ENCODE measurements at places on chromosomes 6 and 20.
A peak's percentile ranks its signal among the peaks of the same experiment; 100 is the strongest.

GRCh38 chr6:107598091-107598490, 108.2 kb downstream of the SOBP start:
- DNase-seq, result no peak

- DNase-seq, result peak; percentile 49
These were observed 21.8 kb upstream of the SRF start for GRCh38 chr6:43149265-43149664.

DNA sequence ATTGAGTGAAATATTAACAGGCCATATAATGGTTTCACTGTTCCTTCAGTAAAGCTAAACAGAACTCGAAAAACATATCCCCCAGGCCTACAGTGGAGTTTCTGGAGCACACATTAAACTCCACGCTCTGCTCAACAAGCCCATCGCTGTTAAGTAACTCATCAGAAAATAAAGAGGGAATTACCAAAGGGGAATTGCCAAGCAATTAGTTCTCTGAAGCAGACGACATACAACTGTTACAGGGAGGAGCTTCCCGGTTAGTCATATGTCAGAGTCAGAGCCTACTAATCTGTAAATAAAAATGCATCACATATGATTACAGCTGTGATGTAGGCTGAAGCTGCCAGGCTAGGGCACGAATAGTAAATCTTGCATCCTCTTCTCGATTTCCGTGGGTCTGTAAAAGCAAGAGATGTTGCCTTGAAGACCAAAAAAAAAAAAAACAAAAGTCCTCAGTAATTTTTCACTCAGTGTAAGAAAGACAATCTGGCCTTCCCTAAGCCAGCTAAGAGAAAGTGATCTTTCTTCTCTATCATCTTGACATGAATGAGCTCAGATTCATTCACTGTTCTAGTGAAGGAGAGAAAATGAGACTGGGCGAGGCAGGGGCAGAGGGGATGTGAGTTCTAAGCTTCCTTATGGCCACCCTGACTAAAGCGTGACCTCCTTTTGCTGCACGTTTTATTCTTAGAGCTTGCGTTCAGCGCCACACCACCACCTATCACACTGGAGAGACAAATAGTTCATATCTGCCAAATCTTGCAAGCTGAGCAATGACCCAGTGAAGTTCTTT, 13.8 kb downstream of the ATXN1 start:
- DNase-seq, result peak; percentile 70

DNA sequence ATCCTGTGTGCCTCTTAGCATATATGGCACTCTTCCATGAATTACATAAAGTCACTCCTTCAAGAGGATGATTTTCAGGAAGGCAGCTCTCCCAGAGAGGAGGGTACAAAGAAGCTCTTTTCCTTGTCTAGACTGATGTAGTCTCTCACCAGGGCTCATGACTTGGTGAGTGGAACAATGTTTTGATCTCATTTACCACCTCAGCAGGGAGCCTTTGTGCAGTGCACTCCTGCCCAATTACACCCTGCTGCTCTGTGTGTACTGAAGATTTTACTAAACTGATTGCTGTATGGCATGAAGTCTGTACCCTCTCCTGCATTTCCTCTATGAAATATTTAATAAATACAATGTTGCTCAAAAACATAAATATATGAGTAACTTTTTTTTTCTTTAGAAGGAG, 598.3 kb upstream of the HS3ST5 start:
- DNase-seq, result no peak

GRCh38 chr20:11832851-11833250, 84.8 kb upstream of the BTBD3 start:
- no peak for DNase-seq

GRCh38 chr20:22630701-22631100, 46.3 kb upstream of the FOXA2 start:
- no peak for DNase-seq

DNA sequence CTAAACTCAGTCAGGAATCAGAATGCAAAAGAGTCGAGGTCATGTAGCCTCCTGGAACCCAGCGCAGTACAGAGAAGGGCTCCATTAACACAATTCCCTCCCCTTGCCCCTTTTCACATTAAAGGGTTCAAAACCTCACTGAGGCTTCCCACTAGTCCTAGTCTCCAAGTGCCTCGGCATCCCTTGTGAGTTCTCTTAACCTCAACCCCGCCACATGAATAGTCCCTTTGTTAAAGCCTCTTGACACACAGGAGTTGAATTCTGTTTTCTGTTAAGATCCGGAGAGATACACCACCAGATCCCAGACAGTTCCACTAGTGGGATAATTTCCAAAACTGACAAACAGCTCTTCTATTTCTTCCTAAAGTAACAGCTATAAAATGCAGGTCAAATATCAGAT, 17.8 kb downstream of the PTPRT start:
- no peak for DNase-seq

GRCh38 chr20:11556410-11556809, 361.3 kb upstream of the BTBD3 start:
- no peak for DNase-seq

DNA sequence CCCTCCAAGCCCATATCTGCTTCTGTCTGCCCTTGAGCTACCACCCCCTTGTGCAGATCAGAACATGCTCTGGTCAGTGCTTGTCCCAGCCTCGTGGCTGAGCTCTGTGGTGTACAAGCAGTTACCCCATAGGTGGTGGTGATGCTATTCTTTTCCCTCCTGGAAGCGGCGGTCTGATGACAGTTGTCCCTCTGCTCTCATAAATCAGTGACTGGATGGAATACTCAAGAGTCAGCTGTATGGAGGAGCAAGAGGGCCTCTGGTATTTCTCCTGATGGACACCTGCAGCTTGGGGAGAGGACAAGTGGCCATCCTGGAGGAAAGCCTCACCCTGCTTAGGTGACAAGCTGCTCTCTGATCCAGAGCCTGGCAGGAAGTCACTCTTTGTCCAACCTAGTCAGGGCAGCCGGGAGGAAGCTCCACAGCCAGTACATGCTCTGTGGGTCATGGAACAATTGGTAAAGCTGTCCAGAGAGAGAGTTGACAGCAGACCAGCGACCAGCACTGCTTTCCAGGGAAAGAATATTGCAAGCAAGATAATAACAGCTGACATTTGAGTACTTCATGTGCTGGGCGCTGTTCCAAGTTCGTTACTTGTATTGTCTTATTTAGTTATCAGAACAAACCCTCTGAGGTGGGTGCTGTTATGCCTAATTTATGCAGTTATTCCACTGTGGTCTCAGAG, 47.1 kb downstream of the SCAND1 start:
- DNase-seq, result no peak

- DNase-seq, result peak; percentile 92
These were observed 120.5 kb upstream of the PRSS16 start for GRCh38 chr6:27126815-27127537.

GRCh38 chr20:18857640-18858039, 44.1 kb downstream of the SCP2D1 start:
- peak; percentile 8 for DNase-seq

GRCh38 chr6:8905757-8906156, 470.4 kb upstream of the SLC35B3 start:
- no peak for DNase-seq

DNA sequence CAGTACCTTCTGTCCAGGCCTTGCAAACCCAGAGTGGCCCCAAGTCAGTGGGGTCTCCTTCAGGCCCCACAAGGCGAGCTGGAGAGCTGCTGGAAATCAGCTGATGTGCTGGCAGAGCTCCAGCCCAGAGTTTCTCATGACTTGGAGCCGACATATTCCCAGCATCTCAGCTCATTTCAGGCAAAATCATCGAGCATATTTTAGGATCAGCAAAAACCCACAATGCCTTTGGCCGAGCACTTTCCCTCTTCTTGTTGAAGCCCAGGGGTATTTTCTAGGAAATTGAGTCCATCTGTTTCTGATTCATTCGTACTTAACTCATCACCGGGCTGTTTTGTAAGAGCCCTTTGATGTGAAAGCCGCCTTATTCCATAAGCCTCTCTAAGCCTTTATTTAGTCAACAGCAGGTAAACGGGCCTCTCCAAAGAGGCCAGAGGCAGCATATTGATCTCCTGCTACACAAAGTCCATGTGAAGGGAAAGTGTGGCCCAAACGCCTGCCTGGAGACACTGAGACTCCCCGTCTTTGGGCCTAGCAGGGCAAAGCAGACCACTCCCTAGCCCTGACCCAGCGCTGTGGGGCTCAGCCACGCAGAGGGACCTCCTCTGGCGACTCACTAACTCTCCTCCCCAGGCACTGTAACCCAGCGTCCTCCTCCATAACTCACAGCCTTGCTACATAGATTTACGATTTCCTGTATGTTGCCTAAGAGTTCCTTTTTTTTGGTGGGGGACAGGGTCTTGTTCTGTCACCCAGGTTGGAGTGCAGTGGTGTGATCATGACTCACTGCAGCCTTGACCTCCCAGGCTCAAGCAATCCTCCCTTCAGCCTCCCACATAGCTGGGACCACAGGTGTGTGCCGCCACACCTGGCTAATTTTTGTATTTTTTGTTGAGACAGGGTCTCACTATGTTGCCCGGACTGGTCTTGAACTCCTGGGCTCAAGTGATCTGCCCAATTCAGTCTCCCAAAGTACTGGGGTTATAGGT, 12.1 kb upstream of the C20orf203 start:
- DNase-seq, result peak; percentile 92

DNA sequence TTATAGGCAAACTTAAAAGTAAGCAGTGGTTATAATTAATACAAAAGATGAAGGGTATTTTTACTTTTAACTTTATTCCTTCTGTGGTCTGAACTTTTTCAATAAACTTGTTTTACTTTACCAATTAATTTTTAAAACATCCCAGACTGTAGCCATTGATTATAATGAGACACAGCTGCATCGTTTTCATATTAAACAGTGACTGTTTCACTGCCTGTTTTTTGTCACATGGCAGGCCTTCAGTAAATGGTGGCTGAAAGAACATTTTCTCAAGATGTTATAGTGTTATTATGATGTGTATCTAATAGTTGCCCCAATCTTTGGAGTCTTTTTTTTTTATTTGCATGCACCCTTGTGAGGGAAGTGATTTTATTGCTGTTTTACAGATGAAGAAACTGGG, 95.1 kb downstream of the PLCB4 start:
- no peak for DNase-seq

- DNase-seq, result no peak
These were observed 129.1 kb upstream of the DOK5 start for GRCh38 chr20:54346276-54346675.

DNA sequence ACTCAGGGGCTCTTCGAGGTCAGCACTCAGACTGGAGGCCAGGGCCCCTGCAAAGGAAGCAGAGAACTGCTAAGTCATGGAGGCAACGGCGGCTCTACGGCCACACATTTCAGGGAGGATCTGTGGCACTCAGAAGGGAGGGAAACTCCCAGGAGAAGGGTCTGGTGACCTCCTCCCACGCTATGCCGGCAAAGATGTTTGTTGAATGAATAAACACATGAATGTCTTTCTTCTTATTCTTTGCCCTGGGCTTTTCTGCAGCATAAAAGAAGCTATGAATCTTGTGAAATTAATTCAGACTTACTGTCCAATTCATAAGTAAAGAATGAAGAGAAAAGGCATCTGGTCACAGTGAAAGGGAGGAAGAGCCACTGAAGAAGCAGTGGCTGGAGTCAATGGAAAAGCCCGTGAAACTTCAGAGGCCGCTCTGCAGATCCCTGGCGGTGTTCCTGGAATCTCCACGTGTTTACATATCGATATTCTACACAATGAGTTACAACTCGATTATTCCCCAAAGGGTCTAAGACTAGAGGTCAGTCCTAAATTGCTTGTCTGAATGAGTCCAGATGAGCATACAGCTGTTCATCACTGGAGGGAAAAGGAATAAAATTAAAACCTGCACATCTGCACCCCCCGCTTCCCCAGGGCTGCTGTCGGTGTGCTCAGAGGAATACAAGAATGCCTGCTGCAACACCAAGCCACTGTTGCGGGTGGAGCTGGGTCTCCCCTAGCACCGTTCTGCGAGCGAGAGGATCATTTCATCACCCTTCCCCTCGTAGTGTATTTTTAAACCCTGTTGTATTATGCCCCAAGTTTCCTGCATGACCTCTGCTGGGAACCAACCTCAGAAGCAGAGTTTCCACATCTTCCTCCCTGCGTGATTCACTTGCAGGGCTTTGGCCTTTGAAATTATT, 25.6 kb downstream of the INSM1 start:
- peak; percentile 13 for DNase-seq

DNA sequence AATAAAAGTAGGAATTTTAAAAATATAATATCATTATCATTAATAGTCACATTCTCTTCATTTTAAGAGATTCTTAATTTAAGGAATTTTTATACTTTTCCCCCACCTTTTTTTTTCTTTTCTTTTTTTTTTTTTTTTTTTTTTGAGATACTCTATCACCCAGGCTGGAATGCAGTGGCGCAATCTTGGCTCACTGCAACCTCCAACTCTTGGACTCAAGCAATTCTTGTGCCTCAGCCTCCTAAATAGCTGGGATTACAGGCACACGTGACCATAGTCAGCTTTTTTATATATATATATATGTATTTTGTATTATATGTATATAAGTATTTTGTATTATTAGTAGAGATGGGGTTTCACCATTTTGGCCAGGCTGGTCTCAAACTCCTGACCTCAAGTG, 457.7 kb downstream of the CDKAL1 start:
- peak; percentile 8 for DNase-seq

DNA sequence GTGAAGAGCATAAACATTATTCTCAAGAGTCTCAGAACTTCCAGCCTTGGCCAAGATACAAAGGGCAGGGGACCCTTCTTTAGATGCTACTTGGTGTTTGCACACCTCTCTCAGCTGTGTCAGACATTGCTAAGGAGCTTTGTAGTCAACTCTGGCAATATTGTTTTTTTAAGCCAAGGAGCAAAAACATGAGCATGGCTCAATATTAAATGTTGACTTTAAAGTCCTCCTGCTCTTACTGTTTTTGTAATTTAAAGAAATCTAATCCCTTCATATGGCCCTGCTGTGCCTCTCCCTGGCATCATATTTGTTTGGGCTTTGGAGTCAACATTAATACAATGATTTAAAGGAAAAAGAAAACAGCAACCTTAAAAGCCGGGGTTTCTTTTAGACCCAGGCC, 67.9 kb upstream of the TMEM170B start:
- no peak for DNase-seq

DNA sequence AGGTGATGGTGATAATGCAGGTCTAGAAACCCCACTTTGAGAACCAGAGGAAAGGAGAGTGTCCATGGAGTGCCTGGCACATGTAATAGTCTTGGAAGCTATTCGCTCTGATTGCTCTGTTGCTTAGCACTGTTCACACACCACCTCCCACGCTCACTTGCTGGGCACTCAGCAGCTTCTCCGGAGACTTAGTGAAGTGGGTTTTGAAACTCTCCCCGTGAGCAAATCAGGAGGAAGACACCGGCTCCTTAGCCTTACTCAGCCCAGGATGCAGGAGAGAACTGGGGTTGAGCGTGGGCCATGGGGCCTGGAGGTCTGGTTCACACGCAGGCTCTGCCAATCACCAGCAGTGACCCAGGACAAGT, 22.2 kb downstream of the BMP7 start:
- DNase-seq, result no peak

- DNase-seq, result no peak
These were observed 12.7 kb downstream of the EDEM2 start for GRCh38 chr20:35134472-35134871.

- no peak for DNase-seq
These were observed at the start of gene PLN for GRCh38 chr6:118548136-118548535. Gene PLN (plus strand): TSS chr6:118548296. CDS start chr6:118558922, 10,626 bp downstream.

GRCh38 chr6:75077701-75078100, 128.2 kb downstream of the COL12A1 start:
- peak; percentile 66 for DNase-seq

Measured in fibroblast of skin of scalp (primary cell).